ENCODE measurements at places on chromosomes 13 and 19.

DNA sequence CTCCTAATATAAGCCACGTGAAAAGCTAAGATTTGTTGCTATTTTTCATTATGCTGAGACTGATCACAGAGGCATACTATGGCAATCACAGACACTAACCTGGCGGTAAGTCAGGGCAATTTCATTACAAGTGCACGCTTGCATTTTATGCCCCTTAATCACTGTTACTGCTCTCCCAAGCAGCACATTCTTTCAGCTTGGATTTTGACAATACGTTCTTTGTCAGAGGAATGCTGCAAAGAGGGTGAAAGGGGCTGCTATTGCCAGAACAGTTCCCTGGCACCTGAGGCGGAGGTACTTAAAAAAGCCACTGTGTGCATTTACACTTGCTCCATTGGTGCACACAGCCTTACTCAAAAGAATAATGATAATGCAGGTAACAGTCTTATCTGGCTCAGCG lies 346.6 kb downstream of the RFC3 start:
- DNase-seq = no peak

- DNase-seq = no peak
Observed at GRCh38 chr13:94139393-94139995, 340.0 kb downstream of the DCT start.

- no peak for DNase-seq
Observed at GRCh38 chr13:38415233-38415632, 65.6 kb downstream of the UFM1 start.

GRCh38 chr19:17365361-17365760 lies 11.8 kb downstream of the PLVAP start:
- DNase-seq = no peak

DNA sequence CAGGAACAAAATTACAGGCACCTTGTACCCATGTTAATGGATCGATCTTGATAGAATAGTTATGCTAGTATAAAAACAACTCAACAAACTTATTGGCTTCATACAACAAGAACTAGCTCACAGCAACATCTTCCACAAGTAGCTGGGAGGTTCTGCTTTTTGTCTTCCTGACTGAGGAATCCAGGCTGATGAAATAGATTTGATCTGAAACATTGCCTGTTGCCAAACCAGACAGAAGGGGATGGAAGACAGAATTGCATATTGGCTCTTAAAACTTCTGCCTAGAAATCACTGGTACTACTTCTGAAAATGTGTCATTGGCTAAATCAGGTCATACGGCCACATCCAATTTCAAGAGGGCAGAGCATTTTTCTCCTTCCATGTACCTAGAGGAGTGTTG lies 267.3 kb downstream of the RFC3 start:
- DNase-seq = no peak

DNA sequence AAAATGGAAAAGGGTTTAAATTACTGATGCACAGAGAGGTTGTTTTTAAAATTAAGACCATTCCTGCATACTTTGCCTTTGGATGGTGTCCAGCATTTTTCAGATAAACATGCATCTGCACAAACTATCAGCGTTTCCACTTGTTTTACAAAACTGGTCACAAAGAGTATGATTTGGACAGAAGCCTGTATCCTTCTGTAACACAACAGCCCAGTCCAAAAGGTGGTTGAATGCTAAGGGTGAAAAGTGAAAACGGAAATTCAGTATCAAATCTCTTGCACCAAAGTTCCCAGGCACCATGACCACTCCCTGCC lies 21.7 kb upstream of the DOCK9 start:
- DNase-seq = no peak

GRCh38 chr19:677201-677600 lies 1.0 kb downstream of the FSTL3 start:
- DNase-seq = no peak

DNA sequence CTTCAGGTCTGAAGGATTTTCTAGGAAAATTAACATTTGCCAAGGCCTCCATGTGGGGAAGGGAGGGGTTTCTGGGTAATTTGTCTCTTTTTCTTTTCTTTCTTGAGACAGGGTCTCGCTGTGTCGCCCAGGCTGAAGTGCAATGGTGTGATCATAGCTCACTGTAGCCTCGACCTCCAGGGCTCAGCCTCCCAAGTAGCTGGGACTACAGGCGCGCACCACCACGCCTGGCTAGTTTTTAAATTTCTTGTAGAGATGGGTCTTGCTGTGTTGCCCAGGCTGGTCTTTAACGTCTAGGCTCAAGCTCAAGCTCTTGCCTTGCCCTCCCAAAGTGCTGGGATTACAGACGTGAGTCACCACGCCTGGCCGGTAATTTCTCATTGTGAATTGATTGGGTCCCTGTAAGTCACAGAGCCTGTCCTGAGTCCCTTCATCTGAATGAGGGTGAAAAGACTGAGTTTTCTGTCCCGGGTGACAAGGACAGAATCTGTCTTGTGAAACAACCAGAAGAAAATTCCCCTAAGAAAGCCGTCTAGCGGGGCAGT lies 10.0 kb upstream of the SPC24 start:
- no peak for DNase-seq

- DNase-seq = no peak
Observed at GRCh38 chr13:31756346-31756745, 17.0 kb downstream of the RXFP2 start.

DNA sequence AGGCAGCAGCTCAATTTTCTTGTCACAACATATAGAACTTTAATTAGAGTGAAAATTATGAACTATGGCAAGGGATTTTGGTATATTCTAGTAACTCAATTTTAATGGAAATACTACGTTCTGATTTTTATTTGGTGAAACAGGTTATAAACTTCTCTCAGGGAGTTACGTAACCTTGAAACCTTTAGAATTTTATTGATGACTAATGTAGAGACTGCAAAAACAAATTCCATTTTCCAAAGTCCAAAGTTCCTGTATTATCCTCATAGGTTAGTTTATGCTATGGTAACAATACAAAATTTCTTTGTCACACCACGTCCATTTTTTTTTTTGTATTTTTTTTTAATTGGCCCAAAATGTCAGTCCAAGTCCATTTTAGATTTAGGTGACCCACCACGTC lies 185.7 kb downstream of the KLF5 start:
- DNase-seq = no peak

DNA sequence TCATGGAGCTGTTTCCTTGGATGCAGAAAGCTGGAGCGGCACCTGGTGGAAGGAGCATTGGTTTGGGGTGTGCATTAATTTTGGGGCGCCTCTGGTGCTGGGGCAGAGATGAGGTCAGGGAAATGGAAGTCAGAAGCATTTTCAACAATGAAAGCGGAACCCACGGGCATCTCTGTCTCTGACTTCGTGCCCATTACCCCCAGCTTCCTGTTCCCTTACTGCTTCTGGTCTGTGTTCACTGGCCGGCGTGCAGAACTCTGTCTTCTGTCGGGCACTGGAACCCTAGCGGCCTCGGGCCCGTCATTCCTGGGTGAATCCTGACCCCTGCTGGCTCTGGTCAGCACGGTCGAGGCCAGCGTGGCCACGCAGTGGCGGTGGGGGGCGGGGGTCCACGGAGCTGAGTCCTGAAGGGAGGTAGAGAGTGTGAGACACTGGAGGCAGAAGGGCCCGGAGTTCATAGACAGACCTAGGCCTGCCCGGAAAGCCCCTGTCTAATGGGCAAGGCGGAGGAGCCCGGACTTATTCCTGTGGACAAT lies 7.9 kb upstream of the LINGO3 start:
- DNase-seq = no peak

GRCh38 chr19:33712268-33712667 lies 84.4 kb upstream of the KCTD15 start:
- DNase-seq = no peak

DNA sequence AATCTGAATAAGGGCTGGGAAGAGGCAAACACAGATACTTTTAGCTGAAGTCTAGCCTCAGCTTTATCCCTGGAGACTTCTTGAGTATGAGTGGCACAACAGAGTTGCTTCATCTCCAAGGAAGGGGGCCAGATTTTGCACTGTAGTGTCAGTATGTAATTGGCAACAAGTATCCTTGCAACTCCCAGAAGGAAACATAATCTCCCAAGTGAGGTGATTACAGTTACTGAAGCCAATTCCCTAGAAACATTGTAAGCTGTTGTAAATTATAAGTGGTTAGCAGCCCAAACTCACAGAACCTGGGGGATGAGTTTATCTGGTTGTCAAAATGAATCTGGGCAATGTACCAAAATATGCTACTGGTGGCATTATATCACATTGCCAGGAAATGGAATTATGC lies 2065.7 kb upstream of the PCDH20 start:
- peak; percentile 48 for DNase-seq

GRCh38 chr19:33063753-33064457 lies 783 bp downstream of the RHPN2 start:
- peak; percentile 47 for DNase-seq

DNA sequence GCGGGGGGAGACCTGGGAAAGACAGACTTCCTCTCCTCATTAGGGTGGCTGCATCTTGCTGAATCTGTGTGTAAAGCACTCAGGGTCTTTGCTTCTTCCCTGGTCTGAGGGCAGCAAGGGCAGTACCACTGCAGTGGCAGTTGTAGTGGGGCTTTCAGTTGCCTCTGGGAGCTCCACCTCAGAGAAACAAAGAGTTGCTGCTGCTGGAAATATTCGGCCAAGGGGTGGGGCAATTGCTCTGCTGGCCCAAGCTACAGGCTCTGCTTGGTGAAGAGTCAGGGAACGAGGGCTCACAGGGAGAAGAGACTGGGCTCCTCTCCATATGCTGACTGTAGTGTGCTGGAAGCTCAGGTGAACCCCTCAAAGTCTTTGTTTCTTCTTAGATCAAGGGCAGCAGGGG lies 52.5 kb downstream of the POSTN start:
- DNase-seq = no peak

GRCh38 chr19:18433015-18433691 lies 4.8 kb downstream of the ISYNA1 start:
- DNase-seq = no peak

DNA sequence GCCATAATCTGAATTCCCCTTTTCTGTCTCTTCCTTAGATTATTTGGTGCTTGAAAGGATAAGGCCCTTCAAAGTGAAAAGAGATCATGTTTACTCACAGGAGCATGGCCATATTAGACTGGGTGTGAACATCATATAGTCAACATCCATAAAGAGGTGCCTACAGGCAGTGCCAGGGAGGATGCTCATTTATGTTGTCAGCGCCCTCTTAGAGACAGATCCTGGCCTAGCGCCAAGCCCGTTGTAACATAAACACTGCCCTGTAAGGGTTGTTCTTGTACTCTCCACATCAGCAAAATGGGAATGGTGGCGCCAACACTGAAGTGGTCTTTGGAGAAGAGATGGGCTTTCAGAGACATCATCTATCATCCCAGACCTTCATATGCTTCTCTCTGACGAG lies 16.1 kb downstream of the PCDH8 start:
- DNase-seq = peak; percentile 73

DNA sequence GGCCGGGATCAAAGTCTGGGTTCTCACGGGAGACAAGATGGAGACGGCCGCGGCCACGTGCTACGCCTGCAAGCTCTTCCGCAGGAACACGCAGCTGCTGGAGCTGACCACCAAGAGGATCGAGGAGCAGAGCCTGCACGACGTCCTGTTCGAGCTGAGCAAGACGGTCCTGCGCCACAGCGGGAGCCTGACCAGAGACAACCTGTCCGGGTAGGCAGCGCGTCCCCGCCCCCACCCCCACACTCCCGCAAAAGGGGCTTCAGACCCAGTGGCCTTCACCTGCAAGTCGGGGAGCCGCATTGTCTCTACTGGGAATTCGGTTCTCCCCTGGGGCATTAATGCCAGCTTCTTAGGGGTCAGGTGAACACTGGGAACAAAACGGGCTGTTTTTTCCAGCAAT lies 114.7 kb upstream of the MCF2L start:
- DNase-seq = no peak

GRCh38 chr13:92963029-92963428 lies 263.6 kb upstream of the GPC6 start:
- DNase-seq = no peak

GRCh38 chr13:85525411-85525810 lies 273.8 kb downstream of the SLITRK6 start:
- no peak for DNase-seq

GRCh38 chr13:41065078-41065477 lies 3.8 kb downstream of the WBP4 start:
- no peak for DNase-seq

DNA sequence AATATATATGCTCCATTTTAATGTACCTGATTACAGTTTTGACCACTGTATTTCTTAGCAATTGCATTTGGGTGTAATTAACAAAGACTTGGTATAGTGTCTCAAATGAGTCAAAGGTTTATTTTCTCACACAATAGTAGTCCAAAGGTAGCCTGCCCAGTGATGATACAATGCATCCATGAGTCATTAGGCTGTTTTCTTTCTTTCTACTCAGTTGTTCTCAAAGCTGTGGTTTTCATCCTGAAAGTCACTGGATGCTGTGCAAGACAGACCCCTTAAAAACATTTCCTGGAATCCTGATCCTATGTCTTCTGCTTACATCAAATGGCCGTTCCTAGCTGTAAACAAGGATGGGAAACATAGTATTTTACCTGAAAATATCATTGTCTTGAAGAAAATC lies 651.2 kb upstream of the MIR17HG start:
- DNase-seq = no peak

DNA sequence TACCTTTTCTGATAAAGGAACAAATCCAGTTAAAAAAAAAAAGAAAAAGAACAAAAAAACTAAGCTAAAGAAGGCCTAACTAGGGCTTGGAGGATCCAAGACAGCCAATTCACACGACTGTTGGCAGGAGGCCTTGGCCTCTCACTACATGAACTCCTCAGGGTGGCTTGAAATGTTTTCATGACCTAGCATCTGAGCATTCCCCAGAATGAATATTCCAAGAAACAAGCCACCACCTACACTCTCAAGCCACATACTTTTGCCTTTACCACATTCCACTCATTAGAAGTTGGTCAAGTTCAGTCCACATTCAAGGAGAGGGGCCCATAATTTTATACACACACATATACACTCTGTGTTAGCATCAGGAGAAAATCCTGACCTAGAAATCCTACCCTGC lies 97.6 kb upstream of the SIAH3 start:
- no peak for DNase-seq

DNA sequence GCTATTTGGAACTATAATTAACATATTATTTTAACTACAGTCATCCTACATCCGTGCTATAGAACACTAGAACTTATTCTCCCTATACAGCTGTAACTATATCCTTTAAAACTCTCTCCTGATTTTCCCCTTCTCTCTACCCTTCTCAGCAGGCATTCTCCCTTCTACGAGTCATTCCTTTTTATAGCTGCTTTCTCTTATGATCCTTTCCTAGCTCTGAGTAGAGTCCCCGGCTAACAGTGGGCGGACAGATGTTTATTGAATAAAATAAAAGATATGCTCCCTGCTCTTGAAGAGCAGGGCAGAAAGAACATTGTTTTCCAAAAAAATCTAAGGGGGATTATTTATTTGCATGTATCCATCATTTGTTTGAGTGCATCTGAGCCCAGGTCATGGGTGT lies 246.5 kb upstream of the TMTC4 start:
- DNase-seq = no peak

- DNase-seq = no peak
Observed at GRCh38 chr19:2634960-2635359, 67.5 kb downstream of the GNG7 start.
